Activated T-cell treated with anti-CD3 and anti-CD28 coated beads, Interleukin-2, amount 50 U/mL, for 48 hours (primary cell): ENCODE measurements at places on chromosomes 12 and 14.
A peak's percentile ranks its signal among the peaks of the same experiment; 100 is the strongest.

GRCh38 chr12:53199700-53200099 lies 7.4 kb downstream of the ITGB7 start:
- DNase-seq: no peak

GRCh38 chr12:95102916-95103671 lies 29.7 kb upstream of the NR2C1 start:
- DNase-seq: peak; percentile 40

DNA sequence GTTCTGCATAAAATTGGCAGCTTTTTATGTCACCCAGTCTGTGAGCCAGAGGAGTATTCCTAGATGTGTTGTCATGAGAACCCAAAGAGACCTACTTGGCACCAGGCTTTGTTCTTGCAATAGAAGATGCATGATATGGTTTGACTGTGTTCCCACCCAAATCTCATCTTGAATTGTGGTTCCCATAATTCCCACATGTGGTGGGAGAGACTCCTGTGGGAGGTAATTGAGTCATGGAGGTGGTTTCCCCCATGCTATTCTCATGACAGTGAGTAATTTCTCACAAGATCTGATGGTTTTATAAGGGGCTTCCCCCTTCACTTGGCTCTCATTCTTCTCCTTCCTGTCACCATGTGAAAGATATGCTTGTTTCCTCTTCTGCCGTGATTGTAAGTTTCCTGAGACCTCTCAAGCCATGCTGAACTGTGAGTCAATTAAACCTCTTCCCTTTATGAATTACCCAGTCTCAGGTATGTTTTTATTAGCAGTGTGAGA lies 572.0 kb upstream of the ATP2B1 start:
- peak; percentile 32 for DNase-seq

DNA sequence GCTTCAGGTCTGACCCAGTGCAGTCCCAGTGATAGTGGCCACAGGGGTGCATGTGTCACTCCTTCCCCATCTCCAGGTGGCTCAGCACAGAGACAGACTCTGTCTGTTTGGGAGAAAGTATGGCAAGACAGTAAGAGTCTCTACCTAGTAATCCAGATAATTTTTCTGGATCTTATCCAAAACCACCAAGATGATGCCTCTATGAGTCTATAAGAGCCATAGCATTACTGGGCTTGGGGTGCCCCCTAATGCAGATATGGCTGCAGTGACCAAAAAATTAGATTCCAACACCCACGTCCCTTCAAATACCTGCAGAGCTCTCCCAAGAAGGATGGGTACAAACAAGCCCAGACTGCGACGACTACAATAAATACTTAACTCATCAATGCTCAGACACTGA lies 123.8 kb downstream of the GRIP1 start:
- DNase-seq: no peak

DNA sequence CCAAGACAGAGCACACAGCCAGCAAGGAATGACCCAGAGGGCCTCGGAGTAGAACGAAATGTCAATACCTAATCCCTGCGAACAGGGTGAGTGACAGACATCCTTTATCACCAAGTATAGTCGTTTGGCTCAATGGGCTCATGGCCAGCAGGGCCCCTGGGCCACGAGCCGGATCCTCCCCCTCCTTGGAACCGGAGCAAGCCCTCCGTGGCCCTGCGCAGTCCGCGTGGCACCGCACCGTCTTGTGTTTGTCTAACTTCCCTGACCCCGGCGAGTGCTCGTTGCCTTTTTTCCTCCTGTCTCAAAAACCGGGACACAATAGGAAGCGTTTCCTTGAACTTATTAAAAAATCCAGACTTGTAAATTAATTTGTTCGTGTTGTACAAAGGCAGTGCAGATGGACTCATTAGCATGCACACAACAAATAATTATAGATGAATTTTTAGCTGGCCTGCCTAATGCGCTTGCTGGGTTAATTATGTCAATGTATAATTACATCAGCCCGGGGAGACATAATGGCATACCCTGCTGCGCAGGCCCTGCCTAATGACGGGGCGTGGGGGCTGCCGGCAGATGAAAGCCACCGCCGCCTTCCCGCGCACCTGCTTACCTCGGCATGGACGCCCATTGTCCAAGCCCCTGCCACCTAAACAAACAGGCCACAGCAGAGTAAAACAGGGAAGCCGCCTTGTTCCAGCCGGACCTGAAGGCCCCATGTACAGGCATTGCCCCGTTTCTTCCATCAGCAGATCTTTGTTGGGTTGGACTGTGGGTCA lies 81.6 kb downstream of the PHETA1 start:
- DNase-seq: no peak

DNA sequence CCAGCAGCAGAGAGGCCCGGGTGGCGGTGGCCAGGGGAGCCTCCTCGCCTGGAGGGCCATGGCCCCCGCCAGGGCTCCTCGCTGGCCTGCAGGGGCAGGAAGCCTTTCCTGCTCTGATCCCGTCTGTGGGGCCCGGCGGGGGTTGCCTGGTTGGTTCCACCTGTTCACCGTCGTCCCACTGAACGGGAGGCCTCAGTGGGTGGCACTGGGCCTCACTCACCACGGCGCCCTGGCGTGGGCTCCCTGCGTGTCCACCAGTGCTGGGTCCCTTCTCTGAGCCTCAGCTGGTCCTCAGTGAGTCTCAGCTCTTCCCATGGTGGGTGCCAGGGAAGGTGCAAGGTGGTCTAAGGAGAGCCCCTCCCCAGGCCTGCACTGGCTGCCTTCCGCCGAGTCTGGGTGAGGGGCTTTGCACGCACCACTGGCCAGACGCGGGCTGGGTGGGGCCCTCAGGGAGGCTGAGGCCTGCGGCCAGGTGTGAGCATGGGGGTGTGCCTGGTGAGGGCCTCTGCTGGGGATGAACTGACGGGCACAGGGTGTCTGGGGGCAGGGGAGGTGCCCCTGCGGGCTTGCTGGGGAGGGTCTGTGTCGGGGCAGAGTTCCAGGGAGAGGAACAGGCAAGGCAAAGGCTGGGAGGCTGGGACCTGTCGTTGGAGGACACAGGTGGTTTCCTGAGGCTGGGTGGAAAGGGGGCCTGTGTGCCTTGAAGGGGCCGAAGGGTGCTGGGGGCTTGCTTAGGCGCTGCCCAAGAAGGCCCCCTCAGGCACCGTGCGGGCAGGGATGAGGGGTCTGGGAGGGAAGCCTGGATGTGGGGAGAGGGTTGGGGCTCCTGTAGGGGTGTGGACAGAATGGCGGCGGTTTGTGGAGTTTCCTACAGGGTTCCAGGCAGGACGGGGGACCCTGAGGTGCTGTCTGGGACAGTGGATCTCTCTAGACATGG lies 339.8 kb downstream of the TMEM121 start:
- peak; percentile 15 for DNase-seq

- DNase-seq: no peak
These were observed 32.6 kb downstream of the PELI2 start for GRCh38 chr14:56150645-56151345.

DNA sequence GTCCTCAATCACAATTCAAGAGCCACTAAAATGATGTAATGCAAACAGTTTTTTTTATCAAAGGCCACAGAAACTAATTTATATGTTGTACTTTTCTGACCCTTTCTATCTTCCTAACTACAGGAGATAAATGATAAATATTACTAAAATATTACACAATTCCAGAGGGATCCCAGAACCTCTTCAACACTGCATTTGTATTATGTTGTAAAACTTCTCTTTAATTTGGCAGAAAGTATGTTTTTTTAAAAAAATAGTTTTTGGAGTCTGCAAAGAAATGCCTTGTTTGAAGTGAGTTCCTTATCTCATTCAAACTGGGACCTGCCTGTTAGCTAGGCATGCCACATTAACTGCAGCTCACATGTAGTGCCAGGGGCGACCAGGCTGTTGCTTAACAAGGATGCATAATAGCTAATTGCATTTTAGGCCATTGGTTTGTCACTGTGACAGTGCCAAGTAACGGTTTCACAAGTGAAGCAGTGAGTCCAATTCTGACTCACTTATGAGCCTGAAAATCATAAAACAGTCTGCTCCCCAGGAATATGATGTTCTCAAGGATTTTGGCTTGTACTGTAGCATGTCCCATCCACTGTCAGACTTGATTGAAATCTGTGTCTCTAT lies 266.9 kb downstream of the KTN1 start:
- DNase-seq: no peak

DNA sequence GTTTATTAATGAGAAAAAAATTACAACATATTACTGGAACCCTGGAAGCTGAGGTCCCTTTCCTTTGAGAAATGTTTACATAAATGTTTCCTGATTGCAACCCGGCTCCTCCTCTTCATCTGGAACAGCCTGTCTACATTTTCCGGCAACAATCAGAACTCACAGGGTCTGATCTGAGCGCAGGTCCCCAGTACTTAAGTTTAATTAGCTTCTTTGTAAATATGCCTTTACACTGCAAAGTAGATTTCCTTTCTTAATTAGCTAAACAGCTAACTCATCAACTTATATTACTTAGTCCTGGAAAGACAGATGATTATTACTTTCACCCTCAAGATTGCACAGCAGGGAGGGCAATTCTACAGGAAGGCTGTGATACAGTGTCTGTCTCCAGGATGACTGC lies 213.0 kb downstream of the MON2 start:
- DNase-seq: no peak

- DNase-seq: no peak
These were observed 151.8 kb downstream of the UNC79 start for GRCh38 chr14:93582516-93582915.

DNA sequence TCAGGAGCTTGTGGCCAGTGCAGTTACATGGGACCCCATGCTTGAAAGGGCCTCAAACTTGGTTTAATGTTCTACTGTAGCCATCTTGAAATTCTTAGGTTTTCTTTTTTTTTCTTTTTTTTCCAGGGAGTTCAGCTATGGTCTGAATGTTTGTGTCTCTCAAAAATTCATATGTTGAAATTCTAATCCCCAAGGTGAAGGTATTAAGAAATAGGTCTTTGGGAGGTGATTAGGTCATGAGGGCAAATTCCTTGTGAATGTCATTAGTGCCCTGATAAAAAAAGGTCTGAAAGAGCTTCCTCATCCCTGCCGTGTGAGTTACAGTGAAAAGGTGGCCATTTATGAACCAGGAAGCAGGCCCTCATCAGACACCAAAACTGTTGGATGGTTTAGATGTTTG lies 324.1 kb downstream of the C12orf75 start:
- DNase-seq: no peak

GRCh38 chr12:47147739-47148138 lies 68.0 kb upstream of the AMIGO2 start:
- no peak for DNase-seq

DNA sequence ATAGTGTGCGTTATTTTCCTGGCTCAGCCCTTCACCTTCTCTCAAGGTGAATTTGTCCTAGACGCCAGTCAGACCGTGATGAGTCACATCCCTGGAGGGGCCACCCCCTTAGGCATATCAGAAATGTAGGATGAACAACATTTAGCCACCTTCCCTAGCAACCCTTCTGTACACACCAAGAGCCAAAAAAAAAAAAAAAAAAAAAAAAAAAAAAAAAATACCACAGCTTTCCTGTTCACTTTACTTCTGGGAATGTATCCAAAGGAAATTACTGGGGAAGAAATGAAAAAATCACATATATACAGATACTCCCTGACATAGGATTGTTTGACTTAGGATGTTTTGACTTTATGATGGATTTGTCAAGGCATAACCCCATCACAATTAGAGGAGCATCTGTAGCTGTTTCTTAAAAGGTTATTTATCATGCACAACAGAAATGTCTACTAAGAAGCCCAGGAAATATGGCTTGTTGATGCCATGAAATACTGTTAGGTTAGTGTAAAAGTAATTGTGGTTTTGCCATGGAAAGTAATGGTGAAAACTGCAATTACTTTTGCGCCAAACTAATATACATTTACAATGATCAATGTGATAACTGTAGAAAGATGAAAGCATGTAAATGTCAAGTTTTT lies 68.2 kb upstream of the BDKRB2 start:
- no peak for DNase-seq

- peak; percentile 83 for DNase-seq
These were observed 643 bp downstream of the ZFC3H1 start for GRCh38 chr12:71662849-71663560.
